ENCODE measurements at places on chromosomes 11 and 22. TPM values are rescaled to one million over a fixed set of nuclear protein-coding genes. Genes with fewer than 3 reads are reported as not detected.

TMEM45B gene
- total RNA-seq = 4.4 TPM

KMT2A gene
- total RNA-seq = 118 TPM

ISX gene
- total RNA-seq = not detected

KDM4D gene
- 1.0 TPM for total RNA-seq

OLFML1 gene
- not detected for total RNA-seq

TYR gene
- not detected for total RNA-seq

Measured in activated T-helper 17 cell treated with anti-CD3 and anti-CD28 coated beads, Interleukin-2, amount 50 U/mL, for 72 hours (primary cell).